NAMALWA (cell line): ENCODE measurements at places on chromosomes 16 and 17.
A peak's percentile ranks its signal among the peaks of the same experiment; 100 is the strongest.

GRCh38 chr16:11632455-11632939 is 35.8 kb upstream of the SNN start:
- DNase-seq: no peak

DNA sequence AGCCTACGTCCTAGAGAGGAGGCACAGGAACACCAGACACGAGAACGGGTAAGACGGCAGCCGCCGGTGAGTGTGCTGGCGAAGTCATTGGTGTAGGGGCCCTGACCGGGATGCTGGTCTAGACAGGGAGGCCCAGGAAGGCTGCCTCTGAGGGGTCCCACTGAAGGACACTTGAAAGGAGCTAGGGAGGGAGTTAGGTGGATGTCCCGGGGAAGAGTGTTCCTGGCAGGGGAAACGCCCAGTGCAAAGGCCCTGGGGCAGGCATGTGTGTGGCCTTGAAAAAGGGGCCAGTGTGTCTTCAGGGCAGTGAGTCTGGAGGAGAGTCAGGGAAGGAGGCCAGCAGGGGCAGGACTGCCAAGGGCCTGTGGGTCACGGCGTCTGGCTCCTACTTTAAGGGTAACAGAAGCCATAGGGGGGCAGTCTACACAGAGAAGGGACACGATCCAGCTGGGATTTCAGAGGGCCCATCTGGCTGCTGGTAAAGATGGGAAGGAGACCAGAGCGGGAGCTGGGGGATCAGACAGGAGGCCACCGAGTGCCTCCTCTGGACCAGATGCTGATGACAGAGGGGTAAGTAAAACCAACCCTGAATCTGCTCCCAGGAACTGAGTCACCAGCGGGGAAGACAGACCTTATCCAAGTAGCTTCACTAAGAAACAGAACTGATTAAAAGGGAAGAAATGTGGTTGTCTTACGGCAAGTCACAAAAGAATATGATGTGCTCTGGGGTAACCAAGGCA is 115.9 kb downstream of the LITAF start:
- DNase-seq: no peak

- DNase-seq: no peak
Observed at GRCh38 chr16:81181013-81181720, 57.3 kb upstream of the BCO1 start.

DNA sequence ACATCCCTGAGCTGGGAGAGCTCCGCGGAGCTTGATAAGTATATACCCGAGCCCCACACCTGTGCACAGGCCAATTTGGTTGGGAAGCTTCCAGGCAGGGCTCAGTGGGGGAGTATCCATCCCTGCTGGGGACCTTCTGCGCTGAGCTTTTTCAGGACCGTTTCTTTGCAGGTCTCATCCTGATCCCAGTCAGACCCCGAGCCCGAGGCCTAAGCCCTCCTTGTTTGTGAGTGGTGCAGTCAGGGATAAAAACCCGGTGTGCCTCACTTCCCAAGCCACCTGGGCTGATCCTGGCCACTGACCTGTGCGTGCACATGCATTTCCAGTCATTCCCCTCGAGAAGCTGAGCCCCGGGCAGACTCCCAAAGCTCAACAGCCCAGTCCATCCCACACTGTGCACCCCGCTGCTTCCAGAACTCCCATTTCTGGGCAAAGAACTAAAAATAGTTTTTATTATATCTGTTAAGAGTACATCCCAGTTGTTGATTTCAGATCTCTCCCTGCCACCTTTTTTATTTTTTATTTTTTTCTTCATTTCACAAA is 27.3 kb upstream of the NAT9 start:
- no peak for DNase-seq

DNA sequence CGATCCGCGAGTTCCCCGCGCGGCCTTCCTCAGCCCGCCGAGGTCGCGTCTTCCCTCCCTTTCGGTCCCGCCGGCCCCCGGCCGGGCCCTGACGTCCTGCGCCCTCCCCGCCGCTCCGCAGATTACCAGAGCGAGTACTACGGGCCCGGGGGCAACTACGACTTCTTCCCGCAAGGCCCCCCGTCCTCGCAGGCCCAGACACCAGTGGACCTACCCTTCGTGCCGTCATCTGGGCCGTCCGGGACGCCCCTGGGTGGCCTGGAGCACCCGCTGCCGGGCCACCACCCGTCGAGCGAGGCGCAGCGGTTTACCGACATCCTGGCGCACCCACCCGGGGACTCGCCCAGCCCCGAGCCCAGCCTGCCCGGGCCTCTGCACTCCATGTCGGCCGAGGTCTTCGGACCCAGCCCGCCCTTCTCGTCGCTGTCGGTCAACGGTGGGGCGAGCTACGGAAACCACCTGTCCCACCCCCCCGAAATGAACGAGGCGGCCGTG is 5.4 kb downstream of the LHX1 start:
- DNase-seq: no peak

DNA sequence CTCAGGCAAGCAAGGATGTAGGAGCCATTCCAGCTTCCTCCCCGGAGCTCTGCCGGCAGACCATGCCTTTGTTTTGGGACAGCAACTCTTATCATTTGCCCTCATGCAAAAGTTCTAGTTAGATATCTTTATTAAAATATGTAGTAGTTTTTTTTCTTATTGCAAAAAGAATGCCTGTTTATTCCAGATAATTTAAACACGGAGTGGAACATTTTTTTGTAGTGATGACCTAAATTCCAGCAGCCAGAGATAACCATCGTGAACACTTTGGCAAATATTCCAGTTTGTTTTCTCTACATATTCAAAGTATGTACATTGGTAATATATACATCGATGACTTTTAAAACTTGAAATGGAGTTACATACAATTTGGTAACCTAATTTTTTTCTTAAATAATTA is 54.8 kb downstream of the CRISPLD2 start:
- DNase-seq: no peak

GRCh38 chr16:17747081-17747756 is 276.5 kb upstream of the XYLT1 start:
- no peak for DNase-seq

GRCh38 chr17:48552466-48553189 is 7.7 kb upstream of the HOXB2 start:
- no peak for DNase-seq

DNA sequence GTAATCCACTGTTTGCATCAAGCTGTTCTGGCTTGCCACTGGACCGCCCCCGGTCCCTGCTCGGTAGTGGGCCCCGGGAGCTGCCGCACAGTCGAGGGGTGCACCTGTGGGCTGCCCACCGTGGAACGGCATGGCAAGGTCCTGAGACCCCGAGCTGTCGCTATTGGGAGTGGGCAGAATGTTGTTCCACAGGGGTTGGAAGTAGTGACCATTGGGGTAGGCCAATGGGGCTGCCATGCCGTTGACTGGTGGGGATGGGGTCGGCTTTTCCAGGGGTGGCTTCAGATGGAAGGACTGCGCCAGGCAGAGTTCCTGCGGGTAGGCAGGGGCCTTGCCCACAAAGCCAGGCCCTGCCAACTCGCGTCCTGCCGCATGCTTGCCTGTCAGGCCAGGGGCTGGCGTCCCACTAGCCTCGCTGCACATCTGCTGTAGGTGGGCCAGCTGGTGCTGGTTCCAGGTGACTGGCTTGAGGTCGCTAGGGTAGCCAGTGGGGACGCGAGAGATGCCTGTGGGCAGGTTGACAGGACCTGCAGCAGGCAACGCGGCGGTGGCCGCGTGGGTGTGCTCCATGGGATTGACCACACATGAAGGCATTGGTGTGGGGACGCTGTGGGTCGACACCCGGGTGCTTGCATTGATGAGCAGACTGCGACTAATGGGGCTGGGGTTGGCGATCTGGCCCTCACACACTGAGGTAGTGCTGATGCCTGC is 14.8 kb downstream of the TRAF4 start:
- no peak for DNase-seq

GRCh38 chr17:70080541-70081347 is 5.7 kb downstream of the KCNJ16 start:
- no peak for DNase-seq

GRCh38 chr16:12231666-12232065 is 255.1 kb downstream of the SNX29 start:
- DNase-seq: no peak

GRCh38 chr16:630815-631405 is at the start of gene WFIKKN1:
Gene WFIKKN1, plus strand, starts transcription at chr16:630985. Its CDS starts 269 bp downstream, at chr16:631254.
- DNase-seq: no peak

DNA sequence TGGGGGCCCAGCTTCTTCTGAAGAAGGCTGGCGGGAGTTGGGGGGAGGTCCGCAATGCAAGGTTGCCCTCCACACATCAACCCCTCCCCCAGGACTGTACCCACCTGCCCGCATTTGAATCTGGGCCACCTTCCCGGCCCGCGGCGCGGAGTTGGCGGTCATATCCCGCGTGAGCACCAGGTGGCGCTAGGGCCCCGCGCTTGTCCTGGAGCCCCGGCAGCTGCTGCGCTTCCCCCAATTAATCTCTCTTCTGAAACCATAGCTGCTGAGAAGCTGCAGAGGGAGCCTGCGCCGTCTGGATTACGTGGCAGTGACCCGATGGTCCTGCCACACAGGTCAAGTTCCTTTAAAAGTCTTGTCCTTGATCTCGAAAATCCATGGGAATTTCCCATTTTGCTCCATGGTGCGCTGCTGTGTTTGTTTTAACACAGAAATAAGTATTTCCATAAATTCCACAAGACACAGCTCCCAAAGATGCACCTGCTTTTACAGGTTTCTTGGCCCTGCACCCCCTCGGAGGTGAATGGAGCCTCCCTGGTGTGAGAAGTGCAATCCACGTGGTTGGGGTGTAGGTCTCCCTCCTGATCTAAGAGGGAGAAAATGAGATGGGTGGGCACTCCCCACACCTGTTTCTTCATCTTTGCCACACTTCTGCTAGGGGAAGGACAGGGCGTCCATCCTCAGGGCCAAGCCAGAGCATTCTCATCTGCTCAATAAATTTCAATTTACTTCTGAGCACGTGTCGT is 22.1 kb downstream of the COX4I1 start:
- DNase-seq: peak; percentile 88

- DNase-seq: no peak
Observed at GRCh38 chr17:73482251-73482716, 162.0 kb downstream of the SDK2 start.

DNA sequence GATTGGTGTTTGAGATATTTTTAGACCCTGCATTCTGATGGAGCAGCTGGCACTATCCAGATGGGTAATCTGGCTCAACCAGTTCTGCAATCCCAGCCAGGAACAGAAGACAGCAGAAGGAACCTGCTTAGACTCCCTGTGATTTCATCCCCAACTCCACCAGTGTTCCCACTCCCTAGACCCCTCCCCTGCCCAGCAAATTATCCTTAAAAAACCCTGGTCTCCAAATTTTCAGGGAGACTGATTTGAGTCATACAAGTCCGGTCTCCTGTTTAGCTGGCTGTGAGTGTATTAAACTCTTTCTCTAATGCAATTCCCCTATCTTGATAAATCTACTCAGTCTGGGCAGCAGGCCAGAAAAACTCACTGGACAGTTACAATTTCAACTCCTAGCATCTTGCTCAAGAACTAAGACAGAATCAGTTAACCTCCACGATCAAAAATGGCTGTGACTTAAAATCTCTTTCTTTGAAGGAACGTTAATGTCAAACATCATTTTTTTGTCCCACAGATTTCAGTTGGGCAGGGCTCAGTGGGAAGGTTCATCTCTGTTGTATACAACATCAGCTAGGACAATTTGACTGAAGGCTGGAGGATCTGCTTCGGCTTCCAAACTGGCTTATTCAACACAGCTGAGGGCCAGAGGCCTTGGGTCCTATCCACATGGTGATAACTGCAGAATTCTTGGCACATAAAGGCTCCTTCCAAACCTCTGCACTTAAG is 4.9 kb upstream of the RBL2 start:
- no peak for DNase-seq
